ENCODE measurements at places on chromosomes 3 and 15.
A peak's percentile ranks its signal among the peaks of the same experiment; 100 is the strongest.

GRCh38 chr3:50270422-50271224 is 1.7 kb downstream of the SEMA3B start:
- DNase-seq, result no peak

GRCh38 chr3:150158943-150159625 is 188.4 kb upstream of the PFN2 start:
- no peak for DNase-seq

DNA sequence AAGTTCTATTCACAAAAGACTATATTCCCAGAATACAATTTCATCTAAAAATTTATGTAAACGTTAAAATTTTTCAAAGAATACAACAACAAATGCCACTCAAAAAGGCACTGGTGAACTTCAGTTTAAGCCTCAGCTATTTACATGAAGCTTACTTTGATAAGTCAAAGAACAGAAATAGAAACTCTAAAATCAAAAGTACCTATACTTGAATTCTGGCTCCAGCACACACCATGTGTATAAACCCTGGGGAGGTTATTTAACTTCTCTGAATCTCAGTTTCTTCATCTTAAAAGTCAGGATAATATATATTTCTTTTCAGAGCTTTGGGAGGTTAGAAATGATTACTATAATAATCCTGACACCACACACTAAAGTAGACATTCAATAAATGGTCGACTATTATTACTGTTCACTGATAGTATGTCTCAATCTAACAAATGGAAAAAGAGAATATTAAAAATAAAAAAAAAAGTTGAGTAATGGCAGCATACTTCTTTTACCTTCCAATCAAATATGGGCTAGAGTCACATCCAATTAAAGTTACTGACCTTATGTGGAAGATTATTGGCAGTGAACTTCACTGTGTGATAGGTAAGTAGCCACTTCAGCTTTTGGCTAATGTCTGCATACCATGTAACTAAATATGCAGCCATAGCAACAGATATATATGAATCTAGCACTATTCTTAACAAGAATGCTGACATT is 248.4 kb downstream of the ISL2 start:
- DNase-seq, result no peak

DNA sequence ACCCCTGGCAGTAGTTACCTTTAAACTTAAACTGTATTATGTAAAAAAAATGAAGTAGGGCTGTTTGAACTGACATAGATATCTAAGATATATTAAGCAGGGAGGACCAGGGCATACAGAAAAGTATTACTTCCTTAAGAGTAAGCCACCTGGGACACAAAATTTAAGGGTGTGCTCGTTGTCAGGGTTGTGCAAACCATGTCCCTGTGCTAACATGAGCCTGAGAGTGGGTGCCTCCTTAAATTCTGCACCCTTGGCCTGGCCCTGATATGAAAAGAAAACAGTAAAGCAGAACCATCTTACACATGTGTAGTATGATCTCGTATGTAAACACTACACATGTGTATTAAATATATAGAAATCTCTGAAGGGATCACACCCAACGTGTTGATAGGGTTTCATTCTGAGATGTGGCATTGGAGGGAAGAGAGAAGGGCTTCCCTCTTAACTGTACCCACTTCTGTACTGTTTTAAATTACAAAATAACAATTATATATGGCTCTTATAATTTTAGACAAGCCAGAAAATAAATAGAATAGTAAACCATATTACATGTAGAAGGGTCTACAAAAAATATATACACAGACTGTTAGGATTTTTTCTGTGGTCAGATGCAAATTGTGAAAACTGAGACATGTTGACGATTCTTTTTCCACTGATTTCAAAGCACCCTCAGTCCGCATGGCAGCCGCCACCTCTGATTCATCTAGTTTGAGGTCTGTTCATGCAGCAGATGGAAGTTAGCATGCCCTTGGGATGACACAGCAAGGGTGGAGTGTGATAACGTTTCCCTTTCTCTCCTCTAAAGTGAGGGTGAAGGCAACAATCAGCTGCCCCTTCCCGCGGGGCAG is 400.8 kb upstream of the PROK2 start:
- peak; percentile 73 for DNase-seq

GRCh38 chr3:31295150-31295765 is 237.5 kb upstream of the STT3B start:
- no peak for DNase-seq

DNA sequence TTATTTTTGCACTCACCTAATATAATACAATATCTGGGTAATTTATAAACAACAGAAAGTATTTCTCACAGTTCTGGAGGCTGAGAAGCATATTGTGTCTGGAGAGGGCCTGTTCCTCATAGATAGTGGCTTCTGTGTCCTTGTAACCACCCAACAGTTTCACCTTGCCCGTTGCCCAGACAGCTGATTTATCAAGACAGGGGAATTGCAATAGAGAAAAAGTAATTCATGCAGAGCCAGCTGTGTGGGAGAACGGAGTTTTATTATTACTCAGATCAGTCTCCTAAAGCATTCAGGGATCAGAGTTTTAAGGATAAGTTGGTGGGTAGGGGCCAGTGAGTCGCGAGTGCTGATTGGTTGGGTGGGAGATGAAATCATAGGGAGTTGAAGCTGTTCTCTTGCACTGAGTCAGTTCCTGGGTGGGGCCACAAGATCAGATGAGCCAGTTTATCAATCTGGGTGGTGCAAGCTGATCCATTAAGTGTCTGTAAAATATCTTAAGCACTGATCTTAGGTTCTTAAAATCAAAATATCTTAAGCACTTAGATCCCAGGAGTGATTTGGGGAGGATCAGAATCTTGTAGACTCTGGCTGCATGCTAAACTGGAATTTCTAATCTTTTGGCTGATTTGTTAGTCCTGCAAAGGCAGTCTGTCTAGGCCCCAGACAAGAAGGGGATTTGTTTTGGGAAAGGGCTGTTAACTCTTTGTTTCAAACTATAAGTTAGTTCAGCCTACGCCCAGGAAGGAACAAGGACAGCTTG is 33.9 kb upstream of the C15orf39 start:
- DNase-seq, result no peak

GRCh38 chr15:52340093-52340492 is 44.5 kb upstream of the MYO5C start:
- no peak for DNase-seq

- DNase-seq, result no peak
Observed at GRCh38 chr3:190339130-190339529, 16.9 kb upstream of the CLDN1 start.

- DNase-seq, result no peak
Observed at GRCh38 chr3:23136054-23136453, 67.1 kb upstream of the UBE2E2 start.

Data from B cell (primary cell).